ENCODE measurements at places on chromosomes 7 and 10. TPM values are rescaled to one million over a fixed set of nuclear protein-coding genes. Genes with fewer than 3 reads are reported as not detected.
A peak's percentile ranks its signal among the peaks of the same experiment; 100 is the strongest.

DNA sequence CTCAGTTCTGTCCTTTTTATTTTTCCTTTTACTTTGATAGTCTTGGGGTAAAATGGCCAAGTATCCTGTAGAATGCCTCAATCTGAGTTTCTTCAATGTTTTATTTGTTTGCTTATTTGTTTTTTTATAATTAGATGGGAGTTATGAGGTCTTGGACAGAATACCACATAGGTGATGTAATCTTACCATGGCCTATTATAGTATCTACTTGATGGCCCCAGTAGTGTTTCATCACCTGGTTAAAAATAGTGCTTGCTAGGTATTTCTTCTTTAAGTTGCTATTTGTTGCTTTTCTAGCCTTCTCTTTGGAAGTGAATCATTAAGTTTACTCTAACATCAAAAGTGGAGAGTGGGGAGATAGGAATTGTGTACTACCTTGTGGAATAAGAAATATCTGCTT lies 1020.0 kb upstream of the KCND2 start:
- no peak for DNase-seq

GRCh38 chr7:36217961-36218284 lies 64.9 kb downstream of the EEPD1 start:
- DNase-seq: no peak

- peak; percentile 86 for DNase-seq
These were observed 208.6 kb upstream of the MGMT start for GRCh38 chr10:129258283-129258923.

- DNase-seq: no peak
These were observed 10.3 kb downstream of the ZNF775 start for GRCh38 chr7:150389532-150389816.

DNA sequence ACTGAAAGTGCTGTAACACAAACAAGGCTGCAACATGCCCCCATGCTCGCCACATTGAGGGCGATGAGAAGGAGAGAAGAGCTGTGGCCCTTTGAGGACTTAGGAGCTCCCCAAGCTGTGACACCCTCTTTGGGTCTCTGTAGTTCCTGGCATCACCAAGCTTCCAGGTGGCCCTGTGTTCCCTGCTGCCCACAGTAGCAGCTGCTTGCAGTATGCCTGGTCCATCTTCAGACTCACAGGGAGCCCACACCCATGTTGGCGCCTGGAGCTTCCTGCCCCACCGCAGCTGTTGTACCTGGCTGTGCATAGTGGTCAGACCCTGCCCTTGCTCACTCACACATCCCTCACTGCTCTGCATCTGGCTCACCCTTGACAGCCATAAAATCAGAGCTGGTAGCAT lies 401.2 kb upstream of the NRG3 start:
- no peak for DNase-seq

- no peak for DNase-seq
These were observed 286.5 kb downstream of the PTEN start for GRCh38 chr10:88149906-88150305.

DNA sequence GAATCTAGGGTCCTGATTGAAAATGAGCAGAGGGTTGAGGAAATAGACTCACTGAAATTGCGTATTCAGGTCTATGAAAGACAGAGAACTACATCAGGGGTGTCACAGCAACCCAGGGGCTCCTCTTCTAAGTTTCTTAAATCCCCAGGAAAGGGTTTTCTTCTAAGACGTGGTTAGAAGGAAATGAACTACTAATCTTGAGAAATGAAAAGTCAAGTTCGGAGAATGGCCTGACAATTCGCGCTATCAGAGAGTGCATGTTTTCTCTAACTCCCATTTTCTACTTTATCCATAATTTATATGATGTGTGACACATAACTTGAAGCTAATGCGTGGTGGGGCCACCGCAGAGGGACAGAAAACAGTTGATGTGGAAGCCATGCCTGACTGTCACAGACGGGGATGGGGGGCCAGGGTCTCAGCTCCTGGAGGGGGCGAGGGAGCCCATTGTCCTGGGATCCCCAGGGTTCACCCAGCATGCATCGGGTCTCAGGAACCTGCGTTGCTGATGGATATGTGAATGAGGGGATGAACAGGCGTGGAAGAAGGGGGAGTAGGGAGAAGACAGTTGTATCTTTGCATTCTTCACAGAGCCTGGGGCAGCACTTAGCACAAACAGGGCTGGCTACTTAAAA lies 86.3 kb downstream of the PTPRE start:
- DNase-seq: no peak

SEMA3A gene
- total RNA-seq: 26.9 TPM

GRM8 gene
- total RNA-seq: 1.9 TPM

HOXA13 gene
- 1.4 TPM for total RNA-seq

CPA2 gene
- total RNA-seq: not detected

EIF3B gene
- total RNA-seq: 108 TPM
